Activated CD4-positive, alpha-beta T cell treated with anti-CD3 and anti-CD28 coated beads, Interleukin-2, amount 10 ng/mL, durations not matched to agents 7 days and 5 days (primary cell): ENCODE measurements at places on chromosomes 5 and 9.
A peak's percentile ranks its signal among the peaks of the same experiment; 100 is the strongest.

- H3K27ac ChIP-seq: no peak overlapping the region
- H3K27me3 ChIP-seq: peaks cover 41% of the 10 kb centered on the region
- no peak for DNase-seq
- H3K36me3 ChIP-seq: no peaks in the 10 kb centered on the region
These were observed 105.0 kb upstream of the PRSS3 start for GRCh38 chr9:33690143-33690933.

GRCh38 chr9:114210136-114210535 lies 54.8 kb downstream of the COL27A1 start:
- no peaks in the 10 kb centered on the region for H3K4me1 ChIP-seq
- H3K4me3 ChIP-seq: no peak overlapping the region

DNA sequence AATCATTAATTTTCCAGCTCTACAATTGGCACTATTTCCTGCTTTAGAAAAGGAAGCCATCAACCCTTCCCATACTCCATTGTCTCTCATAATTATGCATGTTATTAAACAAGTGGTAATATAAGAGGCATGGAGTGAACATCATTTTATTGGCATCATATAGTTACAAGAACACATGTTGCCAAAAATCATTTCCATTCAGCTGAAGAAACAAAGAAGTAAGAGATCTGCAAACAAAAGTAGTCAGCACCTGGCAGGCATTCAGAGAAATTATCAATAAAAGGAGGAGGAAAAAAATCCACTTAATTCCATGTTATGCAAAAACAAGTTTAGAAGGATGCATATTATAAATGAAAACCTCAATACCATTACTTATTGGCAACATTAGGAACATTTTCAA lies 1208.2 kb upstream of the C9orf72 start:
- no peaks in the 10 kb centered on the region for H3K36me3 ChIP-seq
- DNase-seq: no peak
- H3K4me3 ChIP-seq: no peak overlapping the region
- no peak overlapping the region for H3K27ac ChIP-seq
- no peaks in the 10 kb centered on the region for H3K4me1 ChIP-seq

- DNase-seq: no peak
- H3K27me3 ChIP-seq: no peaks in the 10 kb centered on the region
- H3K4me3 ChIP-seq: no peak overlapping the region
- H3K27ac ChIP-seq: peak overlapping the region; percentile 26
- H3K36me3 ChIP-seq: peaks cover 33% of the 10 kb centered on the region
These were observed 9.6 kb upstream of the TOR4A start for GRCh38 chr9:137267933-137268355.
